ENCODE measurements at places on chromosomes 13 and 19. TPM values are rescaled to one million over a fixed set of nuclear protein-coding genes. Genes with fewer than 3 reads are reported as not detected.

Gene CASP14
- 0.34 TPM for total RNA-seq

Gene IGFL3
- total RNA-seq = not detected

Gene CEACAM1
- total RNA-seq = 21.6 TPM

Gene FFAR2
- total RNA-seq = 0.36 TPM

Gene REEP6
- total RNA-seq = 50.0 TPM

Gene RTBDN
- not detected for total RNA-seq

Gene LRG1
- 19.4 TPM for total RNA-seq

Gene WDR87
- not detected for total RNA-seq

Gene PGLYRP1
- total RNA-seq = not detected

Gene ZNF430
- total RNA-seq = 19.5 TPM

Gene C3
- total RNA-seq = 718 TPM

Gene HSD17B14
- 24.4 TPM for total RNA-seq

Gene PTH2
- total RNA-seq = not detected

Gene EIF3K
- 322 TPM for total RNA-seq

Gene C19orf67
- total RNA-seq = not detected

Gene ZNF98
- 1.1 TPM for total RNA-seq

Gene LIM2
- total RNA-seq = not detected

Gene IGSF23
- not detected for total RNA-seq

- no peak for DNase-seq
These were observed 17.6 kb downstream of the MYCBP2 start for GRCh38 chr13:77309254-77309653.

GRCh38 chr13:22447132-22447886, 733.5 kb upstream of the SGCG start:
- DNase-seq = no peak

- no peak for DNase-seq
These were observed 713.5 kb downstream of the DIAPH3 start for GRCh38 chr13:59450229-59450628.

GRCh38 chr19:35291916-35292315, at the start of gene MAG:
TSS of gene MAG (plus strand) at chr19:35292161. CDS start at chr19:35295409, 3,248 bp downstream.
- no peak for DNase-seq

DNA sequence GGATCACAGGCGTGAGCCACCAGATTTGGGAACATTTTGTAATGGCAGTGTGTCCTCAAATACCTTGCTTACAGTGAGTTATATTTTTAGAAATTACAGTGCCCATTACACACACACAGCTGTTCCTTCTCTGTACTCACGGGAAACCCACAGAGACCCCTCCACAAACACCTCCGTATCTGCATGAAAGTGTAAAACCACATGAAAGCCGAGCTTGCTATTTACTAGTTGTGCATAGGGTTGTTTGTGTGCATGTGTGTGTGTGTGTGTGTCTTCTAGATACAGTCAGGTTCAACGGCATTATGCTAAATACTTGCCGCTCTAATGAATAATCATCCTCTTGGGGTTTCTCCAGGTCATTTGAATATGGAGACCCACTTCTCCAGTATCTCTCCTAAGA, 22.3 kb upstream of the LILRA2 start:
- no peak for DNase-seq

GRCh38 chr19:15701757-15702533, 25.9 kb upstream of the OR10H2 start:
- DNase-seq = peak; percentile 77

GRCh38 chr19:47231215-47232054, 436 bp upstream of the BBC3 start:
- peak; percentile 91 for DNase-seq

- DNase-seq = no peak
These were observed 127.7 kb downstream of the LACC1 start for GRCh38 chr13:44007451-44007850.

- DNase-seq = no peak
These were observed 955.9 kb downstream of the SLITRK6 start for GRCh38 chr13:84843368-84843767.

- DNase-seq = no peak
These were observed 40.6 kb downstream of the TNFSF11 start for GRCh38 chr13:42614436-42615035.

DNA sequence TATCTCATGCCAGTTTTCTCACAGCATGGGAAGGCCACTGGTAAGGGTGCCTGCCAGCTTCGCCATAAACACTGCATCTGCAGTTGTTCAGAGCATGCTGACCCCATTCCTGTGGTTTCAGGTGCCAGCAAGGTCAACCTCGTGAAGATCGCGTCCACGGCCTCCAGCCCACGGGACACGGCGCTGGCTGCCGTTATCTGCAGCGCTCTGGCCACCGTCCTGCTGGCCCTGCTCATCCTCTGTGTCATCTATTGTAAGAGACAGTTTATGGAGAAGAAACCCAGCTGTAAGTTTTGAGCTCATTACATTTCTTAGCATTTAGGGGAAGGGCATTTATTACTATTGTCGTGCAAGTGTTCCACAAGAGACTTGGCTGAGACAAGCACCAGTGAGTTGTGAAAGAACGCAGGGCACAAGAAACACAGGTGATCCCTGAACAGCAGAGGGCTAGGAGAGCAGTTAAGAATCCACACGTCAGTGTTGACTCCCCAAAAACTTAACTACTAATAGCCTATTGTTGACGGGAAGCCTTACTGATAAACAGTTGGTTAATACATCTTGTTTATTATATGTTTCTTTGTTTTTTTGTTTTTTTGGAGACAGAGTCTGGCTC, 88.8 kb downstream of the TNFRSF19 start:
- peak; percentile 54 for DNase-seq

- DNase-seq = peak; percentile 52
These were observed 9.6 kb downstream of the CAPN12 start for GRCh38 chr19:38734426-38735256.

- peak; percentile 88 for DNase-seq
These were observed at the start of gene LRG1 for GRCh38 chr19:4539693-4540581. TSS of gene LRG1 (minus strand) at chr19:4540036. CDS start at chr19:4540013, 23 bp downstream.

GRCh38 chr13:102940143-102940542, 94.3 kb downstream of the ERCC5 start:
- no peak for DNase-seq

- no peak for DNase-seq
These were observed 93.2 kb downstream of the STK24 start for GRCh38 chr13:98483601-98484288.

DNA sequence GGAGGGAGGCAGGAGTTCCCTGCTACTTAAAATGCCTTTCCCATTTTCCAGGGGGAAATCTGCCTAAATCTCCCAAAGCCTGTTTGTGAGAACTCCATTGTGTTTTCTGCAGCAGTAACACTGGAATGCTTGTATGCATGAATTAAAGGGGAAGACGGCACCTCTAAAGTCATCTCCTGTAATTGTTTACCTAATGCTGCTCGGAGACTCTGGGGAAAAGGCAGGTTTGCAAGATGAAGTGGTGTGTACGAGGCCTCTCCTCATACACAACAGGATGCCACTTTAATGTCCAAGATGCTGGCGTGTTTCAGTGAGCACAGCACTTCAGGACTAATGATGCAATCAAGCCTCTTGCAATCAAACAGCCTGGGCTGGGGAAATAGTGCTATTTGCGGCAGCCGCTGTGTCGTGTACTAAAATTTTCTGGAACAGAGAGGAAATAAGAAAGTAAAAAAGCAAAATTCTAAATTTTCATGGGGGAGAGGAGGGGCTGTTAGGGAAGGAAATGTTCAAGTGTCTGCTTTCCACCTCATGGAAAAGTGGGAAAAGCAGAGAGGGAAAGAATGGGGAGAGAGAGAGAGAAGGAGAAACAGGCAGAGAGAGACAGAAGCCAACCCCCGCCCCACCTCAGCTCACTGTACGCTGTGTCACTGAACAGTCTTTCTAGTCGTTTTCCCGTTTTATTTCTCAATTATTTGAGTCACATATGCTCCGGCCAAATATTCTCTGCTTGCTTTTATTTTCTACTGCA, 32.9 kb downstream of the TSHZ3 start:
- no peak for DNase-seq

- DNase-seq = no peak
These were observed 165.4 kb downstream of the KCTD12 start for GRCh38 chr13:76720821-76721220.

- DNase-seq = no peak
These were observed 581.6 kb upstream of the SGCG start for GRCh38 chr13:22599156-22599555.

GRCh38 chr19:18261474-18261873, 12.8 kb downstream of the IQCN start:
- DNase-seq = no peak

DNA sequence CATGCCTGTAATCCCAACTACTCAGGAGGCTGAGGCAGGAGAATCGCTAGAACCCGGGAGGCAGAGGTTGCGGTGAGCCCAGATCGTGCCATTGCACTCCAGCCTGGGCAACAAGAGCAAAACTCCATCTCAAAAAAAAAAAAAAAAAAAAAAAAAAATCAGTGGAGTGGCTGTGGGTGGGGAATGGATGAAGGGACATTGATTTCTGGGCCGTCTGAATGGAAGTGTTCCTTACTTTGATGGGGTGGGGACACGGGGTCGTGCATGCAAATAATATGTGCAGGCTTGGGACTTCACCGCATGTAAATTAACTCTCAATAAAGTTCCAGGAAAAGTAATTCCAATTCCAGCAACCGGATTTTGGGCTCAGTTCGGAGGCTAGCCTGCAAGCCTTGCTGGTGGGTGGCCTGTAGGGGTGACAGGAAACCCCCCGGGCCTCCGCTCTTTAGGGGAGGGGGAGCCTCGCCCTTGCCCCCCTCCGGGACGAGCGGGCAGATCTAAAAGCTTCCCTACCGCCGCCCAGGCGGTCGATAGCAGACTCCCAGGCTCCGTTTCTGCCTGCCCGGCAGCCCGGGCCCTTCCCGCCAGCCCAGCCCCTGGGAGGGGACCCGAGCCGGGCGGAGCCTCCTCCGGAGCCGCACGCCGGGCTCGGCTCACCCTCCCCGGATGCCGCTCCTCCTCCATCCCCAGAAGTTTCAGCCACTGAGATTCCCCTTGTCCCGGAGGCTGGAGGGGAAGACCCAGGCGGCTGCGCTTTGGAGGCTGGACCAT, 48.0 kb upstream of the ADGRE5 start:
- no peak for DNase-seq

GRCh38 chr19:4327252-4327876, 11.3 kb downstream of the STAP2 start:
- DNase-seq = peak; percentile 85

GRCh38 chr19:2579678-2580280, 103.9 kb downstream of the GADD45B start:
- DNase-seq = no peak

- no peak for DNase-seq
These were observed 281.5 kb upstream of the HTR2A start for GRCh38 chr13:47178090-47178950.

GRCh38 chr19:4224470-4224869, 4.9 kb upstream of the EBI3 start:
- no peak for DNase-seq

- peak; percentile 74 for DNase-seq
These were observed 342.4 kb downstream of the KCNRG start for GRCh38 chr13:50357586-50358118.

DNA sequence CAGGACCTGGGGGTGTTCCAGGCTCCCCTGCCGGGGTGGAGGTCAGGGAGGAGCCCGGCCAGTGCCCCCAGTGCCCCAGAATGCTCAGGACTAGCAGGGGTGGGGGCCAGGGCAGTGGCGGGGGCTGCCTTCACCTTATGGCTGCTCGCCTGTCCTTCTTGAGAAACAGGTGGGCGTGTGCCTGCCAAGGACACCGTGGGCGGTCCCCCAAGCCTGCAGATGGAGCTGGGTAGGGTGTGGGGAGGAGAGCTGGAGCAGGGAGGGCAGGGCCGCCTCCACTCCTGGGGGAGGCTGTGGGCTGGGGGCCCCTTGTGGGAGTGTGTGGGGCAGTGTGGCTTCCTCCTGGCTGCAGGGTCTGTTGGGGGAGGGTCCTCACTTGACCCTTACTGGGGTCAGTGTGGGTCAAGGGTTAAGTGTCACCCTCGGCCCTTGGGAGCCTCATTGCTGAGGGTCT, 160.1 kb downstream of the KDM4B start:
- DNase-seq = no peak

- DNase-seq = no peak
These were observed 7.2 kb downstream of the IGFL2 start for GRCh38 chr19:46155237-46155636.

GRCh38 chr13:99797691-99798090, 173.9 kb downstream of the ZIC5 start:
- DNase-seq = no peak

GRCh38 chr13:99433543-99434075, 67.7 kb upstream of the TM9SF2 start:
- DNase-seq = no peak

DNA sequence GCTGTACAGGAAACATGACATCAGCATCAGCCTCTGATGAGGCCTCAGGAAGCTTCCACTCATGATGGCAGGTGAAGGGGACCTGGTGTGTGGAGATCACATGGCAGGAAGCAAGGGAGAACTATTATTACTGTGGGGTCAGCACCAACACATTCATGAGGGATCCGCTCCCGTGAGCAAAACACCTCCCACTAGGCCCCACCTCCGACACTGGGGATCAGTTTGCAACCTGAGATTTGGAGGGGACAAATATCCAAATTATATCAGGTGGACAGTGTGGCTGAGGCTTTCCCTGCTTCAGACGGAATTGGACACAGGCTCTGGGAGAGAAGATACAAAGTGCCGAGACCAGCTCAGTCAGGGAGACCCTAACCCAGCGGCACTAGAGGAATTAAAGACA, 5.7 kb upstream of the ZNF792 start:
- DNase-seq = no peak

All from ureter (tissue), 1 donor.